ENCODE measurements at places on chromosomes 2 and 18.

GRCh38 chr2:50863856-50864255, 168.1 kb downstream of the NRXN1 start:
- no peak for DNase-seq

GRCh38 chr2:85611705-85612587, at the start of gene C2orf68:
Gene C2orf68 (minus strand): TSS chr2:85612066. CDS start chr2:85611984, 82 bp downstream.
- peak; percentile 90 for DNase-seq

DNA sequence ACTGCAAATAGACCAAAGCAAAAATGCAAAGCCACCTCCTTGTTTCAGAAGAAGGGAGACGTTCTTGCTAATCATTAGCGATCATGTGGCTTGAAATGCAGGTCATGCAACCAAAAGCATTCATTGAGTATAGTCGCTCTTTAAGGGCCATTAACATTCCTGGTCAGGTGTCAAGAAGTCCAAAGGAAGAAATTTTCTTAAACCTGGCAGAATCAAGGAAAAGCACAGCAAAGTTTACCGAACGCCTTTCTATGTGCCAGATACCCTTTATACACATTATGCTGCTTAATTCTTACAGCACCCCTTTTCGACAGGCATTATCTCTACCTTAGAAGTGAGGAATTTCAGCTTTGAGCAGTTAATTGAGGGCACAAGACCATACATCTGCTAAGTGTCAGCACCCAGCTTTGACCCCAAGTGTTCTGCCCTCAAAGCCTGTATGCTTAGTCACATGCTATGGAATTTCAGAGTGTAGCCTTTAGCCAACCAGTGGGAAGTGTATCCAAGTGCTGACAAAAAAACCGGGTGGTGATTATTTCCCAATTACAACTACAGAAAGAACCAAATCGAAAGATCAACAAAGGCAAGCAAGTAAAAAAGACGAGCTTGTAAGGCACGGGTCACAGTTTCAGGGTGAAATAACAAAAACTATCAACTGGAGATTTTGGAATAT, 70.8 kb downstream of the EPHA4 start:
- no peak for DNase-seq

- no peak for DNase-seq
These were observed 52.6 kb downstream of the PPP4R1 start for GRCh38 chr18:9561759-9562158.

DNA sequence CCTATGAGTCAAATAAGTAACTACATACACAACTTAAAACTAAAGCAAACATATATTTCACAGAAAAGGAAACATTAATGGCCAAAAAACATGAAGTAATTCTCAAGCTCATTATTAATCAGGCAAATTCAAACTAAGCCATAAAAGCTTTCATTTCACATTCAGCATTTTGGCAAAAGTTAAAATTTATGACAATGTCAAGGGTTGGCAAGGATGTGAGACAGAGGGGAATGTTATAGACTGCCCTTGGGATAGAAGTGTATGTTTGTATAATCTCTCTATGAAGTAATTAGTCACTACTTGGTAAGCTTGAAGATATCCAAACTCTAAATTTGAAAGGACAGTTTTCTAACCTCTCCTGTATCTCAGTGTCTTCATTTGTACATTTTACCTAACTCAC, 539.4 kb downstream of the RIT2 start:
- DNase-seq, result no peak

GRCh38 chr2:126803434-126803775, 95.3 kb upstream of the TEX51 start:
- DNase-seq, result no peak

All from LoVo (cell line).